ENCODE measurements at places on chromosomes 16 and 17.

DNA sequence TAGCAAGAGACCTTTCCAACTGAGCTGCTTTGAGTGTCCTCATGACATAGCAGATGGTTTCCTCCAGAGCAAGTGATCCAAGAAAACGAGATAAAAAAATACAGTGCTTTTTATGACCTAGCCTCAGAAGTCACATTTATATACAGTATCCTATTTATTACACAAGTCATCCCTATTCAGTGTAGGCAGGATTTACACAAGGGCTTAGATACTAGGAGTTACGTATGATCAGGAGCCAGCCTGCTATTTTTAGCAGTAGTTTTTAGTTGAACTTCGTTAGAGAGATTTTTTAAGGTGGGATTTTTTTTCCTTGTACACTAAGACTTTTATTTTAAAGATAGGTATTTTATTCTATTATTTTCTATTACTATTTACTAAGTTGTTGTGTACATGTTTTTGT, 58.4 kb downstream of the PHKB start:
- no peaks in the 10 kb centered on the region for H3K4me1 ChIP-seq
- H3K36me3 ChIP-seq = peaks cover 2% of the 10 kb centered on the region
- H3K27me3 ChIP-seq = no peaks in the 10 kb centered on the region
- no peak for DNase-seq
- H3K4me3 ChIP-seq = no peak overlapping the region

DNA sequence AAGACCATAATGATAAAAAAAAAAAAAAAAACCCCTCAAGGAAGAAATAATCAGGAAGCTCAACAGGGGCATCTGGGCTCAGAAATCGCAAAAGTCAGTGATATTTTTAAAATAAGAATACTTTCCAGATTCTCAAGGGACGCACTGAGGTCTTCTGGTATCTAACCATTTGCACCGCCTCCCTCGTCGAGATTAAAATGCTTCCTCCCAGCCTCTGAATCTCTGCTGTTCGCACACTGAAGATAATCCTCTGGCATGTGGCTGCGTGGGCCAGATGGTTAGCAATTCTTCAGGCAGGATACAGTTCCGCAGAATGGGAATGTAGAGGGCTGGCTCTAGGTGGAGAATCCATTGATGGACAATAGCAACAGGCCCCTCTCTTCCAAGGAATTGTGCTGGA, 211.7 kb upstream of the CDH5 start:
- no peak overlapping the region for H3K4me3 ChIP-seq
- no peak for DNase-seq
- peaks cover 44% of the 10 kb centered on the region for H3K4me1 ChIP-seq
- H3K27ac ChIP-seq = no peak overlapping the region
- H3K36me3 ChIP-seq = no peaks in the 10 kb centered on the region

DNA sequence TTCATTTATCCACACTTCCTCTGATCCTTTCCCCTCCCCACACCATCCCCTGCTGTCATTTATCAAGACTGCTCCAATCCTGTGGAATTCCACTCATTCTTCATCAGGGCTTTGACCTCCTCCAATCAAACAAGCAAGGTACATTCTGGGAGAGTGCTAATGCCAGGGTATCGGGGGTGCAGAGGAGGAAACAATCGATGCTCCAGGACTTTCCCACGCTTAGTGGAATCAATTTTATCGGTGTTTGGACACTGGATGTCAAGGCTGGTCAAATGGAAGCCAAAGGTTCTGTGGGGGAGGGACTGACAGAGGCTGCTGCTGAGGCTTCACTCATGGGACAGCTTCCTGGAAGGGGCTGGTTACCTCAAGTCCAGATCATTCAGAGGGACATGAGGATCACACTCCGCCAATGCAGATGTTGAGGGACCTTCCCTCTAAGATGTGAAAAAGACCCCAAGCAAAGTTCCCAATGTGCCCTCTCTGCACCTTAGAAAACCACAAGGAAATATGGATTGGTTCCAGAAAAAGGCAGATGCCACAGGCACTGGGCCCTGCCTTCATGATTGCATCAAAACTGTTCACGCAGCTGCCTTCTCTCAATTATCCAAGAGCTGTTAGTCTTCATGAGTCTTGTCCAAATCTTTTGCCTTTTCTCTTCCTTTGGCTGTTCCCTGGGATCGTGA, 44.7 kb upstream of the SOX9 start:
- no peak overlapping the region for H3K4me3 ChIP-seq
- no peaks in the 10 kb centered on the region for H3K4me1 ChIP-seq
- H3K36me3 ChIP-seq = no peaks in the 10 kb centered on the region
- DNase-seq = peak; percentile 34
- H3K27ac ChIP-seq = no peak overlapping the region
- H3K27me3 ChIP-seq = no peaks in the 10 kb centered on the region

GRCh38 chr16:29736764-29737163, 9.0 kb downstream of the C16orf54 start:
- H3K4me3 ChIP-seq = no peak overlapping the region
- DNase-seq = no peak
- H3K27me3 ChIP-seq = no peaks in the 10 kb centered on the region
- no peaks in the 10 kb centered on the region for H3K4me1 ChIP-seq
- H3K27ac ChIP-seq = no peak overlapping the region

GRCh38 chr17:46818929-46819859, 702 bp upstream of the WNT3 start:
- no peak for DNase-seq
- H3K4me3 ChIP-seq = no peak overlapping the region
- H3K27ac ChIP-seq = no peak overlapping the region

- peaks cover 11% of the 10 kb centered on the region for H3K36me3 ChIP-seq
- H3K27me3 ChIP-seq = no peaks in the 10 kb centered on the region
- DNase-seq = no peak
- peaks cover 16% of the 10 kb centered on the region for H3K4me1 ChIP-seq
- H3K27ac ChIP-seq = no peak overlapping the region
Measured at GRCh38 chr17:7916808-7917207, 719 bp upstream of the RNF227 start.

GRCh38 chr16:72203401-72203800, 31.4 kb upstream of the PMFBP1 start:
- no peaks in the 10 kb centered on the region for H3K36me3 ChIP-seq
- H3K27ac ChIP-seq = no peak overlapping the region
- no peak for DNase-seq
- H3K4me3 ChIP-seq = no peak overlapping the region

- H3K4me1 ChIP-seq = peaks cover 73% of the 10 kb centered on the region
- no peak for DNase-seq
- peaks cover 78% of the 10 kb centered on the region for H3K36me3 ChIP-seq
- no peak overlapping the region for H3K4me3 ChIP-seq
- no peak overlapping the region for H3K27ac ChIP-seq
- no peaks in the 10 kb centered on the region for H3K27me3 ChIP-seq
Measured at GRCh38 chr17:57872536-57872935, 22.7 kb upstream of the MRPS23 start.

- no peak overlapping the region for H3K27ac ChIP-seq
- H3K27me3 ChIP-seq = no peaks in the 10 kb centered on the region
- no peak overlapping the region for H3K4me3 ChIP-seq
- H3K36me3 ChIP-seq = peaks cover 3% of the 10 kb centered on the region
- no peaks in the 10 kb centered on the region for H3K4me1 ChIP-seq
- no peak for DNase-seq
Measured at GRCh38 chr17:21174713-21175112, 39.2 kb downstream of the TMEM11 start.

GRCh38 chr17:83099570-83100181, 20.3 kb downstream of the METRNL start:
- H3K27ac ChIP-seq = peak overlapping the region; percentile 87
- peak overlapping the region; percentile 21 for H3K4me3 ChIP-seq
- peaks cover 21% of the 10 kb centered on the region for H3K36me3 ChIP-seq
- peaks cover 47% of the 10 kb centered on the region for H3K4me1 ChIP-seq

GRCh38 chr16:89408315-89408714, 82.0 kb downstream of the ANKRD11 start:
- H3K27me3 ChIP-seq = no peaks in the 10 kb centered on the region
- peaks cover 17% of the 10 kb centered on the region for H3K4me1 ChIP-seq
- no peaks in the 10 kb centered on the region for H3K36me3 ChIP-seq
- no peak for DNase-seq
- no peak overlapping the region for H3K4me3 ChIP-seq
- no peak overlapping the region for H3K27ac ChIP-seq

- H3K36me3 ChIP-seq = peaks cover 56% of the 10 kb centered on the region
- H3K4me1 ChIP-seq = no peaks in the 10 kb centered on the region
- DNase-seq = no peak
- H3K27me3 ChIP-seq = no peaks in the 10 kb centered on the region
- H3K27ac ChIP-seq = no peak overlapping the region
Measured at GRCh38 chr17:75808905-75809621, 24.5 kb downstream of the UNK start.

DNA sequence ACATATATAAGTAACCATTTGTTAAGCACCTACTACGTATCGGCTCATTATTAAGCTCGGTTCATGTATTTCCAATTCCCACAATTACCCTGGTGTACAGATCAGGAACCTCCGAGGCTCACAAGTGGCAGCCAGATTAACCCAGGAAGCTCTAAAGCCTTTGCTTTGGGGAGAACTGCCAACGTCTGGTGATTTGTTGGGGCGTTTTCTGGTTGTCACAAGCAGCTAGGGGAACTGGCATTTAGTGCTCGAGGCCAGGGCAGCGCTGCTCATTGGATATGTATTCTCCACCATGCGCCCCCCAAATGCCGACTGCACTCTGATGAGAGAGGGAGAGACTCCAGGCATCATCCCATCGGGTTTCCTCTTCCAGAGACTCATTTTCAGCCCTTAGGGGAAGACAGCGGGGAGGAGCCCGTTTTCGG, 541 bp downstream of the ZNF18 start:
- H3K4me3 ChIP-seq = peak overlapping the region; percentile 81
- H3K4me1 ChIP-seq = peaks cover 6% of the 10 kb centered on the region
- peak overlapping the region; percentile 54 for H3K27ac ChIP-seq
- H3K36me3 ChIP-seq = 0 out of 2 replicates have a peak, but pooled peaks cover 6% of the 10 kb centered on the region
- H3K27me3 ChIP-seq = no peaks in the 10 kb centered on the region

GRCh38 chr17:63039342-63039741, 73.3 kb downstream of the TANC2 start:
- no peak overlapping the region for H3K4me3 ChIP-seq
- no peak overlapping the region for H3K27ac ChIP-seq
- H3K4me1 ChIP-seq = peaks cover 26% of the 10 kb centered on the region
- H3K27me3 ChIP-seq = no peaks in the 10 kb centered on the region
- H3K36me3 ChIP-seq = no peaks in the 10 kb centered on the region

DNA sequence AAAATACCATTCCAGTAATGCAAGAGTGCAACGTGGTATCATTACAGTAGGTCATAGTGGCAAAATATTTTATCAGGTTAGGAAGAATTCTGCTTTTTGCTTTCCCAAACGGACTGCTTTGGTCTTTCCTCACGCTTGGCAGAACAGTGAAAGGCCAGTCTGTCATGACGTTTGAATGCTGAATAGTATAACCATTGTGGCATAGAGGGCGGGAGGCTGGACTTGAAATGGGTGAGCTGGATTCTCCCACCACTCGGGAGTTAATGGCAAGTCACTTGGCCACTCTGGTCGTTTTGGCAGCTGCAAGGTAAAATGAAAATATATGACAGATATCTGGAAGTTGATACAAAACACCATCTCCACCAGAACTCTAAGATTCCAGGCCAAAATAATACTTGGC, 391.2 kb downstream of the MAF start:
- no peak for DNase-seq
- no peaks in the 10 kb centered on the region for H3K4me1 ChIP-seq
- no peaks in the 10 kb centered on the region for H3K36me3 ChIP-seq
- H3K4me3 ChIP-seq = no peak overlapping the region
- no peaks in the 10 kb centered on the region for H3K27me3 ChIP-seq

GRCh38 chr16:30069611-30070462, 4.3 kb downstream of the ALDOA start:
- no peaks in the 10 kb centered on the region for H3K27me3 ChIP-seq
- H3K4me1 ChIP-seq = peaks cover 16% of the 10 kb centered on the region
- no peak for DNase-seq
- no peak overlapping the region for H3K27ac ChIP-seq
- no peak overlapping the region for H3K4me3 ChIP-seq

DNA sequence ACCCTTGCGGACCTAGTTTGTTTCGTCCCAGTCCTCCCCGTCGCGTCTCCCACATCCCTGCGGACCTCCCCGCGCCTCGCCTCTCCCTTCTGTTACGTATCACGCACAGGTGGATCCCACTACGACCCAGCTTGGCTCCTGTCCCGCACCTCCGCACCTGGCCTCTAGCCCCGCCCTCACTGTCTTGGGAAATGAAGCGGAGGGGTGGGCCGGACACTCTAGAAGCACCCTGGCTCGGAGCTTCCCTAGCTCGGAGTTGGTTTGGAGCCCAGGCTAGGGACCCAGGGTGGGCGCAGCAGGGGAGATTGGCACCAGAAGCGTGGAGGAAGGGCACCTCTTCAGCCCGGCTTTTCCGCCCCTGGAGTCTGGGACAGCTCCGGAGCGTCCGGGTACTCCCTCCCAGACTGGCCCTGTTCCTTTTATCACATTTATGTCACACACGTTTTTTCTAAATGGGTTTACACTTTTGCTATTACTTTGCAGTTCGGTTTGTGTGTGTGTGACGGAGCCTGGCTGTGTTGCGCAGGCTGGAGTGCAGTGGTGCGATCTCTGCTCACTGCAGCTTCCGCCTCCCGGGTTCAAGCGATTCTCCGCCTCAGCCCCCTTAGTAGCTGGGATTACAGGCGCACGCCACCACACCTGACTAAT, 1.4 kb upstream of the CEMP1 start:
- peak; percentile 39 for DNase-seq
- H3K4me1 ChIP-seq = peaks cover 41% of the 10 kb centered on the region
- H3K36me3 ChIP-seq = peaks cover 37% of the 10 kb centered on the region
- H3K4me3 ChIP-seq = peak overlapping the region; percentile 34
- no peak overlapping the region for H3K27ac ChIP-seq
- no peaks in the 10 kb centered on the region for H3K27me3 ChIP-seq

GRCh38 chr17:80930335-80931279, 61.0 kb upstream of the CHMP6 start:
- no peaks in the 10 kb centered on the region for H3K27me3 ChIP-seq
- H3K4me3 ChIP-seq = no peak overlapping the region
- peaks cover 29% of the 10 kb centered on the region for H3K36me3 ChIP-seq
- DNase-seq = no peak

DNA sequence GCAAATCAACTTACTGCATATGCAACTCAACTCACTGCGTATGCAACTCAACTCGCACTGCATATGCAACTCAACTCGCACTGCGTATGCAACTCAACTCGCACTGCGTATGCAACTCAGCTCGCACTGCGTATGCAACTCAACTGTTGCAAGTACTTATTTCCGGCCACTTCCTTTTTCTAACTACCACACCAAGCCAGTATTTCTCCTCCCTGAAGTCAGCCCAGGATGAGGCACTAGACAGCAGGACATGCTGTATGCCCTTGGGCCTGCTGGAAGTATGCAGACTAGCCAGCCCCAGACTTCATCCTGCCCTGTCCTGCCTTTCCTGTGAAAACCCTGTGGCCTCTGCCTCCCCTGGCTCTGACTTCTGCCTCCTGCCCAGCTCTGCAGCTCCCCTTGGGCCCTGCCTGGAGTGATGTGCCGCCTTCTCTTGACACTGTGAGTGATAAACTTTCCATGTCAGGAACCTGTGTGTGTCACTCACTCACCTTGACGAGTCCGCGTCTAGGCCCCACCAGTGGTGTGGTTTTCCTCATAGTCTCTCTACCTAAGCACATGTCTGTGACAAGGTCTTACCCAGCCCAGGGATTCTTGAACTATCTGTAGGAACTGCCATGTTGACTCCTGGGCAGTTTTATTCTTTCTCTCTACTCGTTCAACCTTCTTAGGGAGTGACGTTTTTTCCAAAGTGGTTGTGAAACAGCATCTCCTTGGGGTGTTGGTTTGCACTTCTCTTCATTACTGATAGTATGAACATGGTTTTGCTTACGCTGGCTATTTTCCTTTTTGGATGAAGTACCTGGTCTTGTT, 16.4 kb downstream of the ZNF778 start:
- no peaks in the 10 kb centered on the region for H3K27me3 ChIP-seq
- no peak for DNase-seq
- H3K4me1 ChIP-seq = no peaks in the 10 kb centered on the region
- peaks cover 43% of the 10 kb centered on the region for H3K36me3 ChIP-seq

GRCh38 chr16:19909750-19910322, 25.2 kb upstream of the GPRC5B start:
- DNase-seq = no peak
- no peak overlapping the region for H3K27ac ChIP-seq
- no peaks in the 10 kb centered on the region for H3K4me1 ChIP-seq

Measured in SJSA1 (cell line).